ENCODE measurements at places on chromosomes 12 and 14.
A peak's percentile ranks its signal among the peaks of the same experiment; 100 is the strongest.

GRCh38 chr12:3416670-3417069 is 74.3 kb upstream of the PRMT8 start:
- DNase-seq = no peak

- no peak for DNase-seq
Observed at GRCh38 chr12:50394469-50395029, 1.9 kb downstream of the FAM186A start.

GRCh38 chr14:23571701-23572523 is 4.3 kb upstream of the AP1G2 start:
- no peak for DNase-seq

DNA sequence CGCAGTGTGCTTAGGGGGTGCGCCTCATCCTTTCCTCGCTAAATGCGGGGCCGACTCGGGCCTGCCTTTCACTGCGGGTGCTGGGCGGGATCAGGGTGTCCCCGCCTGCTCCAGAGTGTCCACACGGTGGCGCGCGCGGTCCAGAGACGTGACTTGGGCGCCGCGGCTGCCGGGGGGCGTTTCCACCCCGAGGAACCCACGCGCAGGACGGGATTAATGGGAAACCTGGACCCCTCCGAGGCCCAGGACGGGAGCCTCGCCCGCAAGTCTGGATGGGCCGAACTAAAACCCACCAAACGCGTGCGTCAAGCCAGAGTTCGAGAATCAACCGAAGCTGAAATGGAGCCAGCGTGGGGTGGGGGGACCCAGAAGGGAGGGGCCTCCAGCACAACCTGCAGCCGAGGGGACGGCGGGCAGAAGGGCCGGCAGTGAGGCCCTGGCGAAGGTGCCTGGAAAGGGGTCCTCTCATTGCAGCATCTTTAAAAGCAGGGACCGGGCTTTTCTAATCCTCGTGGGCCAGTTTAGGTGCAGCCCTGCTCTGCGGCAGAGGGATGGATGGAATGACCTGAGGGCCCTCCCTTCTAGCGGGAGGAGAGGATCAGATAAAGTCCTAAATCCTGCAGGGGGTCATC is 93.3 kb downstream of the NINJ2 start:
- peak; percentile 89 for DNase-seq

- DNase-seq = no peak
Observed at GRCh38 chr14:98028162-98028561, 1231.0 kb downstream of the VRK1 start.

DNA sequence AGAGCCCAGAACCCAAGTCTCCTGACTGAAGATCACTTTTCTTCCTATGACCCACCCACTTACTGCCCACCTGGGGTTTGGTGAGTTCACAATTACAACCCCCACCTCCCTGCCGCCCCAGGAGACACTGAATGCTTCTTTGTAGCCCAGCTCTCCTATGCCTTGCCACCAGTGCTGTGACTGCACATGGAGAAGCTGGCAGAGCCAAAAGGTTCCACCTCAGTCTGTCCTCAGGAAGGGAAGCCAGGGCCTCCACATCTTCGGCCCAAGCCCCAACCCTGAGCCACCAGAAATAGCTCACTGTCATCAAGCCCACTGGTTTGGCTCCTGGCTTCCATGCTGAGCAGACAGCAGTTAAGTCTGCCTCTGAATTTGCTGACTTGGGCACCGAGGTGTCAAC is 25.6 kb downstream of the OTUB2 start:
- DNase-seq = no peak

DNA sequence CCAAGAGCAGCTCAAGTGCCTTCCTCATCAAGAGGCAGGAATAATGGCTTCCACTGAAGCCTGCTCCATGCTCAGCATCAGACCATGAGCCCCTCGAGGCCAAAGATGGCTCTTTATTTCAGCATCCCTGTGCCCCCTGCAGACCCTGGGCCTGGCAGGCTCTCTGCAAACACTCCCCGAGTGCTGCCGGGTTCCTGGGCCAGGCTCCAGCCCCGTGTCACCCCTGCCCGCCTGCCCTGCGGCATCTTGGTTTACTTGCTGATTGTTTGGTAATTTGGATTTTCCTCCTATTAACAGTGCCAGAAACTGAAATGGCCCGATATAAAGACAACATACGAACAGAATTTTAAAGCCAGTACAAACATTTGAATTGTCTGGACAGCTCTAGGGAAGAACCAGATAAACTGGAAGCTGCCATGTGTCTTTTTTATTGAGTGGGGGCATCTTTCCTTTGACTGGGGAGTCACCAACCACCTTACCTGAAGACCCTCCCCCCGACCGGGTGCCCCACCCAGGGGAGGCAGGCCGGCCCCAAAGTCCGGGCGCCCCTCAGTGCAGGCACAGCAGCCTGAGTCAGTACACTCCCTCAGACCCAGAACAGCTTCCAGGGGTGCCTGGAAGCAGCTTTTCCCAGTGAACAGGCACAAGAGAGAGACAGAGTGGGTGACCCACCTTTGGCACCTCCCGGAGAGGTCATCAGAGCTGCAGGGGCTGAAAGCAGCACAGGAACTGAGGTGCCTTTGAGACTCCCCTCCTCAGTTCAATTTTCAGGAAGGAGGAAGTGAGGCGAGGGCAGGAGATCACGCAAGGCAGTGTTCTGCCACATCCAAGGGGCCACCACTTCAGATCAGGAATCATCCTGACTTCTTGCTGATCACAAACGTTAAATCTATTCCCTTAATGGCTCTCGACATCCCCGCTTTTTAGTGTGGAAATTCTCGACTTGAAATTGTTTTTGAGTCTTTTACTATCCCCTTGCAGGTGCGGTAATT is 30.6 kb downstream of the ITPK1 start:
- no peak for DNase-seq

- DNase-seq = no peak
Observed at GRCh38 chr14:100910888-100911664, 7.6 kb upstream of the RTL1 start.

- no peak for DNase-seq
Observed at GRCh38 chr12:54859502-54859901, 5.2 kb downstream of the MUCL1 start.

DNA sequence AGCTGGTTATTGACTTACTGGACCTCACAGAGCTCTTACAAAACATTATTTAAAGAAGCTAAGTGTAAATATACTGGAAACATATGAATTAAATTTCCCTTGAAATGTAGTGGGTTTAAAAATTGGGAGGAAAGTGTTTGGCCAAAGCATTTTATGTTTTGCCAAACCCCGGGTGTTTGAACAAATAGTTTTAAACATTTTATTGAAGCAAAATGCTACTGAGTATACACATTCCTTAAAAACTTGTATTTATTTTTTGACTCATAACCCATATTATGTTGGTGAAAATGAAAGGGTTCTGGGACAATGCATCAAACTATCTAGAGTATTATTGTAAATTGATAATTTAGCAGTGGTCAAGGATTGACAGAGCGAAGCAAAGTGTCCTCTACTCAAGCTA is 1048.5 kb downstream of the SLC6A15 start:
- DNase-seq = no peak

GRCh38 chr14:50082784-50083466 is 33.4 kb downstream of the VCPKMT start:
- DNase-seq = no peak

GRCh38 chr14:82190742-82191141 is 657.1 kb upstream of the SEL1L start:
- DNase-seq = no peak

GRCh38 chr12:30580344-30580743 is 115.3 kb downstream of the IPO8 start:
- DNase-seq = no peak

- DNase-seq = no peak
Observed at GRCh38 chr14:61420326-61420725, 98.9 kb downstream of the PRKCH start.

DNA sequence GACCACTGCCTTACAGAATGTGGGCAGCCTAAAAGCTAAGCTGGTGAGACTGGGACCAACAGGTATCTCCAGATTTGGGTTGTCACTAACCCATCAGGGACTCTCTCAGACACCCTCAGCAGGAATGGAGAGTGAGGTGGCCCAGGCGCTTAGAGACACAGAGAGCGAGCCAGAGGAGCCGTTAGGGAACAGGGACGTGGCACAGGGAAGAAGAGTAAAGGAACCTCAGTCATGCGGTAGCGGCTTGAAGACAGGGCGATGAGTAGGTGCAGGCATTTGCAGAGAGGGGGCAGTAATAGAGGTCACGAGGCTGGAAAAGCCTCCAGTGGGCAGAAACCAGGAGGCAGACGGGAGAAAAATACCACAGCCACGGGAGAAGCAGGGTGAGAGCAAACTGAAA is 158.0 kb upstream of the CCND2 start:
- no peak for DNase-seq

GRCh38 chr14:34365309-34365915 is 96.6 kb downstream of the SPTSSA start:
- DNase-seq = no peak

- no peak for DNase-seq
Observed at GRCh38 chr12:11798006-11798708, 148.7 kb downstream of the ETV6 start.

DNA sequence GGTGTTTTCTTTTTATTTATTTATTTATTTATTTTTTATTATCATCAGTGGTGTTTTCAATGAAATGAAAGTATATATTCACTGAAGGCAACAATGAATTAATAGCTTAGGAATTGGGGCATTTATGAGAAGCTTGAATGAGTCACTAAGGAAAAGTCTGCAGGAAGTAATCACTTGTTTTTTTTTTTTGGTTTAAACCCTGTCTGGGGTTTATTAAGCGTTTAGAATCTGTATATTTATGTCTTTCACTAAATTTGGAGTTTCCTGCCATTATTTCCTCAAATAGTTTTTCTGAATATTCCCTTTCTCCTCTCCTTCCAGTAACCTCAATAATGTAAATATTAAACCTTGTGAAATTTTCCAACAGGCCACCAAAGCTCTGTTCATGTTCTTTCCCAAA is 85.5 kb downstream of the TESC start:
- DNase-seq = no peak

GRCh38 chr14:105093431-105094192 is 28.4 kb upstream of the GPR132 start:
- no peak for DNase-seq

DNA sequence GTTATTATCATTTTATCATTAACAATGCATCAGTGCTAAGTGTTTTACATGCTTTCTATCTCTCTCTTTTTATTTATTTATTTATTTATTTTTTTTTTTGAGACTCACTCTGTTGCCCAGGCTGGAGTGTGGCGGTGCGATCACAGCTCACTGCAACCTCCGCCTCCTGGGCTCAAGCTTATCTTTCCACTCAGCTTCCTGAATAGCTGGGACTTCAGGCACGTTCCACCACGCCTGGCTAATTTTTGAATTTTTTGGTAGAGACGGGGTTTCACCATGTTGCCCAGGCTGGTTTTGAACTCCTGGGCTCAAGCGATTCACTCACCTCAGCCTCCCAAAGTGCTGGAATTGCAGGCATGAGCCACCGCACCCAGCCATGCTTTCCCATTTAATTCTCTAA is 3.9 kb upstream of the BTG1 start:
- no peak for DNase-seq

GRCh38 chr12:90360300-90360699 is 594.7 kb downstream of the CCER1 start:
- DNase-seq = no peak

DNA sequence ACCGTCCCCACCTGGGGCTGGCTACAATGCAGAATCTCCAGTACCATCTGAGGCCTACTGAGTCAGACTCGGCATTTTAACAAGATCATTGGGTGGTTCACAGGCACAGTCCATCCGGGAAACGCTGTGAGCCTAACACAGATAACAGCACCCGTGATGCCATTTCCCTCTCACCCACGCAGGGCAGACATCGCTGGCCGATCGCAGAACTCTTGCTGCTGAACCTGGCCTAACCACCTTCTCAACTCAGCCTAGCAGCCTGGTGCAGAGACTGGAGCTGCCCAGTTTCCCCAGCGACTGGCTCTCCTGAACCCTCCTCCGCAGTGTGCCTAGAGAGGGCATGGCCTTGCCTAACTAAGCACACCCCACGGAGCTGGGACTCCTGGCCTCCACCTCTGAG is 83.3 kb downstream of the NCOR2 start:
- DNase-seq = no peak

DNA sequence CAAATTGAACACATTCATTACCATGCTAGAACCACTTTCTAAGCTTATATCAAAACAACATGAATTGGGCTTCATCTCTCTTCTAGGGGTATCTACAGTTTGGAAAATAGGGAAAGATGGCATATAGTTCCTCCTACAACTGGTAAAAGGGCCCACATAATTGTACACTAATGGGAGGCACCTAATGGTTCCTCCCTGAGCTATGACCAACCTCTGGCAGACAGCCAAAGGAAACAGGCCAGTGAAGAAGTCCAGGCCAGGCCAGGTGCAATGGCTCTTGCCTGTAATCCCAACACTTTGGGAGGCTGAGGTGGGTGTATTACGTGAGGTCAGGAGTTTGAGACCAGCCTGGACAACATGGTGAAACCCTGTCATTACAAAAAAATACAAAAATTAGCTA is 23.2 kb upstream of the APOF start:
- DNase-seq = no peak

GRCh38 chr14:92492258-92492657 is 21.3 kb upstream of the RIN3 start:
- peak; percentile 43 for DNase-seq

GRCh38 chr14:21023174-21023573 is 1.7 kb downstream of the NDRG2 start:
- no peak for DNase-seq

GRCh38 chr12:52213564-52214420 is 19.3 kb upstream of the KRT7 start:
- no peak for DNase-seq

DNA sequence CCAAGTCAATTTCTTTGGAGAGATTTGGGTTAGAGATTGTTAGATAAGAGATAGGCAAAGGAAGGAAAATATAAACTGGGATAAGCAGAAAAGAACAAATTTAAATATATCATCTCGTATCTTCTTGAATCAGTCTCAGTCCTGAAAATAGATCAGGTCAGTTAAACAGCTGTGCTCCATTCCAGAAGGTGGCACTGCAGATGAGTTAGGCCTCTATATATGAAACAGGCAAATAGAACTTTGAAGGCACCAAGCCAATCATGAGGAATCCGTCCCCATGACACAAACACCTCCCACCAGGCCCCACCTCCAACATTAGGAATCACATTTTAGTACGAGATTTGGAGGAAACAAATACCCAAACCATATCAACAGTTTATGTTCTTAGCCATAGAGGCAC is 605.5 kb upstream of the USP15 start:
- no peak for DNase-seq

- DNase-seq = no peak
Observed at GRCh38 chr12:43285159-43285598, 266.8 kb downstream of the ADAMTS20 start.

- no peak for DNase-seq
Observed at GRCh38 chr14:103735815-103736545, 20.4 kb downstream of the ZFYVE21 start.

DNA sequence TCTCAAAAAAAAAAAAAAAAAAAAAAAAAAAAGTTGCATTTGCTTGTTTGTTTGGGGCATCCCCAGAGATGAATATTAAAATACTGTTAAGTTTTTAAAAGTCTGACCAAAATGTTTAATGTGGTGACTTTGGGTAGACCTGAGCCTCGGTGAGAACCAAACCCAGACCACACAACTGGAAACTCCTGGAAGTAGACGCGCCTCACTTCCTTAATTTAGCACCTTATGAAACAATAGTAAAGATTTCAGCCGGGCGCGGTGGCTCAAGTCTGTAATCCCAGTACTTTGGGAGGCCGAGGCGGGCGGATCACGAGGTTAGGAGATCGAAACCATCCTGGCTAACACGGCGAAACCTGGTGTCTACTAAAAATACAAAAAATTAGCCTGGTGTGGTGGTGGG is 9.3 kb downstream of the NFKBIA start:
- DNase-seq = no peak

Measured in tibial nerve (tissue), 4 donors.